ENCODE measurements at places on chromosomes 2 and 18. TPM values are rescaled to one million over a fixed set of nuclear protein-coding genes. Genes with fewer than 3 reads are reported as not detected.

IL18RAP gene
- 4.1 TPM for total RNA-seq

ALPP gene
- not detected for total RNA-seq

GRCh38 chr2:135245071-135245470 is 193.0 kb downstream of the RAB3GAP1 start:
- DNase-seq, result no peak

DNA sequence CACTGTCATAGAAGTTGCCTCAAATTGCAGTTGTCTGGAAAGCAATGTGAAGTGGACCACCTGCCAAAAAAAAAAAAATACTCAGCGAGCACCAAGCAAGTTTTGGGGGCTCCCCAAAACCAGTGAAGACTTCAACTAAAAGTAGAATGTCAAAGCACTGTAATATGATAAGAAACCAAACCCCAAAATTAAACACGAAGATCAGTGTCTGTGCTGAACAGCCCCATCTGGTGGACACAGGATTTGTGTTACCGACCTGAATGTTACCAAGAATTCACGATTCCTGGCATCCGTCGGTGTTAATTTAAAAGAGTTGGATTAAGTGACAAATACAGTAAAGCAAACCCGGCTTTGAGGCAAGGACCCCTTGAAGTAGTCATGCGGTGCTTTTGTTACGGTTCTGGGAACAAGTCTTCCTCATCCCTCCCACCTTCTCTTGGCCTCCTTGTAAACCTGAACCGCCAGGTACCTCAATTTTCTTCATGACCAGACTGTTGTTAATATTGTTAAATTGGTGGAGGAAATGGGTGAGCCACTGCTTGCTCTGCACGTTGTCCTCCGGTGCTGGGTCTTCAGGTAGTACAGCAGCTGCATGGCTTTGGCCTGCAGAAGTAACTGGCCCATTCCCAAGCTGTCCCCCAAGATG is 31.3 kb upstream of the SSB start:
- no peak for DNase-seq

GRCh38 chr18:43501099-43501498 is 223.8 kb upstream of the SYT4 start:
- DNase-seq, result no peak

DNA sequence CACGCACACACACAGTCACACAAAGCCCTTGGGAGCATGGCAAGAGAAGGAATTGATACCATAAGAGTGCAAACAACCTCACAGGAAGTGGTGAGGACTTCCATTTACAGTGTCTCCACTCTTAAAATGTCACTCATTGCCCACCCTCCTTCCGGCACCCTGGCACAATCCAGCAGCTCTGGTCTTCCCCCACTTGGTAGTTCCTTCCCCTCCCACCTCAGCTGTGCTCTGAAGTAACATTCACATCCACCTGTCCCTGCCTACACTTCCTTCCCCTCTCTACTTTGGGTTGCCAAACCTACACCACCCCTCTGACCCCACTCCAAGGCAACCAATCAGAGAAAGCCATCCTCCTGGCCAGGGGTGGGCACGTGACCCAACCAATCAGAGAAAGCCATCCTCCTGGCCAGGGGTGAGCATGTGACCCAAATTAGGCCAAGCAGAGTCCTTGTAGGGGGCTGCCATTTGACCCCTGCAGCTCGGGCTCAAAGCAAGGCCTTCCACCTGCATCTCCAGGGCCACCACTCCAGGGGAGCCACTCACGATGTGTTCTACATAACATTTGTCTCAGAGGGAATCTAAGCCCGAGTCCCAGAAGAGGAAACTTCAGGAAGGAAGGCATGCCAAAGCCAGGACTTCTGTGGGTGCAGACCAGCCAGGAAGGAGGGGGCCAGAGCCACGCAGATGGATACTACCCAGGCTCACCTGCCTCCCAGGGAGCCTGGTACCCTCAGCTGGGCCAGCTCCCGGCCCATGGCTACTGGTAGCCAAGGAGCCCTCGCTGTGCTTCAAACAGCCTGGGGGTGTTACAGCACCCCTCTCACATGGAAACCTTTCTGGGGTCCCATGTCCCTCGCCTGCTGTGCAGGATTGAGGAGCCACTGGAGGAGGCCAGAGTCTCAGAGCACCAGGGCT is 21.2 kb downstream of the CYP26B1 start:
- no peak for DNase-seq

GRCh38 chr2:122174061-122174460 is 418.6 kb downstream of the TSN start:
- DNase-seq, result no peak

DNA sequence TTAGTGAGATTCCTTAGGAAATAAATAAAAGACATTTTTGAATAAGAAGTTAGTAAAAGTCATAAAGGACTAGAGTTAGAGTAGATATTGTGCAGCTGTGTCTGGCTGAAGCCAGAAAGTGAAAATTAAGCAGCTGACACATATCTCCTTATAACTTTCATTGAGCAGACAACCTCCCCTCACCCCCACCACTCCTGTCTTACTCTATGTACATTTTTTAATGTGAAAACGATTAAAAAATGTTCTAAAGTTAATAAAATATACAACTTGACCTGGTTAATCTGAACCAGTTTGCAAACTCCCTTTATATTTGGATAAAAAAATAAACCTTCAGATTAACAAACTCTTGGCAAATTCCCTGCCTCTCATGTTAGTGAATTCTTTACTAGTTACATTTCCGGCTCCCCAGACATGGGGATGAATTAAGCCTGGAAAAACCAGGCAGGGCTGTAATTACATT is 462.8 kb downstream of the MEIS1 start:
- DNase-seq, result no peak

GRCh38 chr2:143186876-143187275 is 57.7 kb downstream of the ARHGAP15 start:
- DNase-seq, result no peak

DNA sequence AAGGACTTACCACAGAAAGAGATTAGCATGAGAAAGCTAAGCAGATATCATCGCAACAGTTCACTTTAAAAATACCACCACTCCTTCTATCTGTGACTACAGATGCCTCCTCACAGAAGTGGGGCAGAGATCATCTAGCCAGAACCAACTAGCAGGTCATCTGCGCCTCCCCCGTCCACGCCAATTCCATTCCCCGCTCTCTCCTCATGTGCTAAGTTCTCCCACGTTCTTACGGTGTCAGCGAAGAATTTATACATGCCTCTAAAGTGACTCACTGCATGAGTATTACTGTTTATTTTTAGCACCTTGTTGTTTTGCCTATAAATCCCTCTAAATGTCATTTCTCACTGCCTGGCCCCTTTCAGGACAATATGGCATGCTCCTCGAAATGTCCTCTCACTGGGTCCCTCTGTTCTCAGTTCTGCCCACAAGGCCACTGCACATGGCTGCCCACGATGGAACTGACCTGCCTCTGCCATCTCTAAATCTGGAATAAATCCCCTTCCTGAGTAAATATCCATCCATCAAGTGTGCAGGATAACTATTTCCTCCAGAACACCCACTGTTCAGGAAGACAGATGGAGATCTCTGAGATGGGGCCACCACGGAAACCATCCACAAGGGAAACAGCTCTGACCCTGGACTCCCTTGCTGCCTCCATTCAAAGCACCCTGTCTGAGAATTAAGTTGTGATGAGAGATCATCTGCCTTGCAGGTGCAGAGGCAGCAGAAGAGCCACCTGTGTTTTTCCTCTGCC is 137.7 kb downstream of the IRS1 start:
- DNase-seq, result no peak

GRCh38 chr2:197308585-197308984 is 2.0 kb downstream of the ANKRD44 start:
- DNase-seq, result no peak

- no peak for DNase-seq
Measured at GRCh38 chr2:237378650-237379049, 35.3 kb downstream of the COL6A3 start.

Measured in posterior vena cava (tissue), 2 donors.